Activated T-helper 1 cell treated with anti-CD3 and anti-CD28 coated beads, Interleukin-2, amount 50 U/mL, for 16 hours (primary cell): ENCODE measurements at places on chromosomes 12 and 14.

GRCh38 chr12:89946518-89947135 lies 238.0 kb upstream of the ATP2B1 start:
- no peak for DNase-seq

DNA sequence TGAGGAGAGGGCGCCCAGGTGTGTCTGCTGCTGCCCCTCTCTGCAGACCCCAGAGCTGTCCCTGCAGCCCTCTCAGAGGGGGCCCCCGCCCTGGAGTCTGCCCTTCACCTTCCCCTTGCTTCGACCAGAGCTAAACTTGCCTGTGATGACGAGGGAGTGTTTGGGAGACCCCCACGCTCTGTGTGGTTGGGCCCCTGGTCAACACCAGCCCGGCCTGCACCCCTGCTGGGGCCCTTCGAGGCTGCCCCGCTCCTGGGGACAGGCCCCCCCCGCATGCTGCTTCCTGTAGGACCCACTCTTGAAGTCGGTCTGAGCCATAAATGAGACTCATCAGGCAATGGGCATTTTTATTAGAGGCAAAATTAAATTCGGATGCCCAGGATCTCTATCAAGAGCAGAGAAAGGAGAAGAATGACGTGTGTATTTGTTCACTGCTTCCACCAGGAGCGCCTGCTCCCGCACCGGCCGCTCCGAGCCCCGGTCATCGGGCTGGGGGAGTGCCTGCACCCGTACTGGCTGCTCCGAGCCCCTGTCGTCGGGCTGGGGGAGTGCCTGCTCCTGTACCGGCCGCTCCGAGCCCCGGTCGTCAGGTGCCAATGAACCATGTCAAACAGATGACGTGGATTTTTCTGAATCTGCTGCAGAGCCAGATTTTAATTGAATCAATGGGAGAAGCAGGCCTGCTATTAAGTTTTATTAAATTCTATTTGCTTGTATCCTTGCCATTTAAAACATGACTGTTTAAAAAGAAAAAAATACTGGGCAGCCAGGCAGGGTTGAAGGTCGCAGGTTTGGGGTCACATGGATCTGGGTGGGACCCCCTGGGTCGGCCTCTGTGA lies 47.7 kb downstream of the NOC4L start:
- DNase-seq, result no peak

- DNase-seq, result no peak
Measured at GRCh38 chr12:100141666-100141997, 1.0 kb downstream of the BLTP3B start.

GRCh38 chr12:68792952-68793351 lies 15.0 kb upstream of the MDM2 start:
- no peak for DNase-seq

- peak; percentile 5 for DNase-seq
Measured at GRCh38 chr12:90253674-90254181, 545.1 kb upstream of the ATP2B1 start.

GRCh38 chr14:69726761-69727511 lies 40.0 kb upstream of the SRSF5 start:
- DNase-seq, result peak; percentile 71
